ENCODE measurements at places on chromosomes 4 and X.

GRCh38 chr4:26884486-26884988 is 23.9 kb downstream of the STIM2 start:
- DNase-seq, result no peak

DNA sequence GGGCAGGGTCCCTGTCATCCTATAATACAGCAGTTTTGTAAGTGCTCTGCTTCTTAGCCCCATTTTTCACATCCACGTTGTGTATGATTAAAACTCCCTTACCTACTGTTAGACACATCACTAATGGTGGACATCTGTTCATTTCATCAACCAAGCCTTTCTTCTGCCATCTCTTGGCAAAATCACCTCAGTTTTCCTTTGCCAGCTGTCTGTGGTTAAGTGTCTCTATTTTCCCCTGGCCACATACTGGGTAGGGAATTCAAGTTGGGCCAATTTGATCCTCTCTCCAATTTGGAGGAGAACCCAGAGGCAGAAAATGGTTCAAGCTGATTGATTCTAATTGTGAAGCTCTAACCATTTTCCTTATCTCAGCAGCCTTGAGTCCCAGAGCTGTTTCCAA is 436.1 kb downstream of the PCDH7 start:
- DNase-seq, result no peak

GRCh38 chrX:71111141-71111843 is at the start of gene IL2RG:
Gene IL2RG (minus strand): TSS chrX:71111577. CDS start chrX:71111539, 38 bp downstream.
- DNase-seq, result no peak

DNA sequence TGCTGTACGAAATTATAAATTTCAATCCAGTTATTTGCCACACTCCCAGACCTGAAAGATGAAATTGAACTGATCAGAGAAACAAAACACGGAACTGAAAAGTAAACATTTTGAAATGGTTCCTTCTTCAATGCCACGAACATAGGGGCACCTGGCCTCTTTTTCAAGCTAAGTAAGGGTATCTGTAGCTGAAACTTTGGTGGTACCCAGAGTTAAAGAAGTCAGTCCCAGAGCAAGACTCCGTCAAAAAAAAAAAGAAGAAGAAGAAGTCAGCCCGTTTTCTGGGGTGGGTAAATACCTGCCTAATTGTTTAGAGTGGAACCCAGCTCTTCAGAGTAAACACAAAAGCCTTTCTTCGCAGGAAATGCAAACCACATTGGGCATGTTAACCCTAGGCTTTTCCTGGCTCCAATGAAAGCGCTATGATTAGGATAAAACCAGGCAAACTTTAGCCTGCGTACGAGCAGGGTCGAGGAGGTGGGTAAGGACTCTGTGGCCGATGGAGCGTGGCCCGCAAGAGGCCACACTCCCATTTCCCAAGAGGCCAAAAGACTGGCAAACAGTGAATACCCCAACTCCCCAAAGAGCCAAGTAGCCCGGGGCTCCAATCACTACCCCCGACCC is 1.3 kb downstream of the ANTXR2 start:
- DNase-seq, result no peak

- DNase-seq, result no peak
These were observed 326.4 kb downstream of the DCHS2 start for GRCh38 chr4:154164931-154165839.

- DNase-seq, result no peak
These were observed 83.4 kb downstream of the MSN start for GRCh38 chrX:65750674-65751469.

DNA sequence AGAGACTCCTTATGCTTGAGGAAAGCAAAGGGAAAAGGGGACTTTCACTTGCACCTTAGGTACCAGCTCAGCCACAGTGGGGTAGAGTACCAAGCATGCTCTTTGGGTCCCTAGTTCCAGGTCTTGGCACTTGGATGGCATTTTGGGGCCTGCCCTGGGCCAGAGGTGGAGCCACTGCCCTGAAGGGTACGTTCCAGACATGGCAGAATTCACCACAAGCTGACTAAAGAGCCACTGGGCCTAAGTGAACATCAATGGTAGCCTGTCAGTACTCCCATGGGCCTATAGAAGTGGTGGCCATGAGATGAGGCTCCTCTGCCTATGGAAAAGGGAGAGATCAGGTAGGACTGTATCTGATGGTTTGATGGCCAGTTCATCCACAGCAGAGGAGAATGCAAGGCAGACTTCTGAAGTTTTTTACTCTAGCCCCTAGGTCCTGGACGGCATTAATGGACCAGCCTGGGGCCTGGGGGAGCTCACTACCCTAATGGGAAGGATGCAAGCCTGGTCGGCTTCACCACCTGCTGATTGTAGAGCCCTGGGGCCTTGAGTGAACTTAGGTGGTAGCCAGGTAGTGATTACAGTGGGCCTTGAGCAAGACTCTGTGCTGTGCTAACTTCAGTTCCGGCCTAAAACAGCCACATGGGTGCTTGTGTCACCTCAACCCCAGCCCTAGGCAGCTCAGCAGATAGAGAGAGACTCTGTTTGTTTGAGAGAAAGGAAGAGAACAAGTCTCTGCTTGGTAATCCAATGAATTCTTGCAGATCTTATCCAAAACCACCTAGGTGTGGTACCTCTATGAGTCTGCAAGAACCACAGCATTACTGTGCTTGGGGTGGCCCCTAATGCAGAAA is 19.8 kb upstream of the HSFX4 start:
- DNase-seq, result no peak

- no peak for DNase-seq
These were observed 32.1 kb downstream of the UBE2K start for GRCh38 chr4:39730072-39730471.

- no peak for DNase-seq
These were observed 553 bp downstream of the SLC16A2 start for GRCh38 chrX:74421740-74422352.

DNA sequence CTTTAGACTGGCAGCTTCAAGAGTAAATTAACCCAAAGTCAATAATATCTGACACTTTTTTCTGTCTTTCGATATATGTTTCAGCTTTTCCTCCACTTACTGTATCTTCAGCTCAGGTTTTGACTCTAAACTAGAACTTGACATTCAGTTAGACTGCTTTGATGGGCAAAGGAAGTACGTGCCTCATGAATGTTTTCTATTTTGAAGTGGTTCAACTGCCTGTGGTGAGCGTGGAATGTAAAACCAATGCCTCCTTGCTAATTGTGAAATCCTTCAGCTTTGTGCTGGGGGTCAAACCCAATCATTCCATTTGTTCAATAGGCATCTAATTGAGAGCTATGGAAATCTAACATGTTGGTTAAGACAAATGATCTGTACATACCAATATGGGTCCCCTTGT is 857.0 kb upstream of the HTR2C start:
- no peak for DNase-seq

DNA sequence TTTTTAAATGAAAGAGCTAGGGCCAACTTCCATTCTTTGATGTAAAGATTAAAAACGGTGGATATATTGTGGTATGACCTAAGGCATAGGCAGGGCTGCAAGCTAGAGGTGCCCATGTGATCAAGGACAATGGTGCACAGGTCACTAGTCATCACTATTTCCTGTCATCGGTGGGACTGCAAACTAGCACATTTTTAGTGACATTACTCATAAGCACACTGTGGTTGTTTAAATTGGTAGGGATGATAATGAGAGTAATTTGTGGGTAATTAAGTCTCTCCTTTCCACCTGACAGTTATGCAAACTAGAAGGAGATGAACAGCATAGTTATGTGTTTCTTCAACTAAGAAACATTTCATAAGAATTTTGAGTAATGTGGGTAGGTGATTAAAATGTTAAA is 85.4 kb downstream of the GPRIN3 start:
- DNase-seq, result no peak

DNA sequence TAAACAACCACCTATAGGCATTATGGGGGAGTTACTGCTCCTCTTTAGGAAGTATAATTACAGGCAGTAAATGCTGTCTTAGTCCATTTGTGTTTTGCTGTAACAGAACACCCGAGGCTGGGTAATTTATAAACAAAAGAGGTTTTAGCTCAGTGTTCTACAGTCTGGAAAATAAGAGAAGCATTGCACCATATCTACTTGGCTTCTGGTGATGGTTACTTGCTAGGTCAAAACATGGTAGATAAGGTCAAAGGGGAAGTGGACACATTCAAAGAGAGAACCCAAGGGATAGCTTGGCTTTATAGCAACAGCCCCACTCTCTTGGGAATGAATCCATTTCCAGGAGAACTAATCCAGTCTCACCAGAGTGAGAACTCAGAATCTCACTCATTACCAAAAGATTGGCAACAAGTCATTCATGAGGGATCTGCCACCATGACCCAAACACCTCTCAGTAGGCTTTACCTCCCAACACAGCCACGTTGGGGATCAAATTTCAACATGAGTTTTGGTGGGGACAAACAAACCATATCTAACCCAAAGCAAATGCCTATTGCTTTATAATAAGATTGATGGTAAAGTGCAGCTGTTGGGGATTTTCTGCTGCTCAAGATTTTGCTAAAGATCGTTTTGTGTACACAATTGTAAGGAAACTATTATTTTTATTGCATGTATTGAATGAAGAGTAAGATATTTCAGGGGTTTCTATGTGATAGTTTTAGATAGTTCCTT is 32.6 kb downstream of the STAG2 start:
- DNase-seq, result peak; percentile 53

DNA sequence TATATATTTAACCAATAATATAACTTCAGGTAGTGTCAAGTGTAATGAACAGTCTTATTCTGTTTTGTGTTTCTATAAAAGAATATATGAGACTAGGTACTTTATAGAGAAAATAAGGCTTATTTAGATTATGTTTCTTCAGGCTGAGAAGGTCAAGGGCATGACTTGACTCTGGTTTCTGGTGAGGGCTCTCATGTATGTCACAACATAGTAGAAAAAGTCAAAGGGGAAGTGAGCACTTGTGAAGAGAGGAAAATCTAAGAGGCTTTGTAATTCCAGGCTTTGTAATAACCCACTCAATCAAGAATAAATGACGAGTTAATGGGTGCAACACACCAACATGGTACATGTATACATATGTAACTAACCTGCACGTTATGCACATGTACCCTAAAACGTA is 27.6 kb downstream of the PRR32 start:
- DNase-seq, result no peak

GRCh38 chr4:5082376-5082775 is 31.1 kb downstream of the STK32B start:
- DNase-seq, result no peak

DNA sequence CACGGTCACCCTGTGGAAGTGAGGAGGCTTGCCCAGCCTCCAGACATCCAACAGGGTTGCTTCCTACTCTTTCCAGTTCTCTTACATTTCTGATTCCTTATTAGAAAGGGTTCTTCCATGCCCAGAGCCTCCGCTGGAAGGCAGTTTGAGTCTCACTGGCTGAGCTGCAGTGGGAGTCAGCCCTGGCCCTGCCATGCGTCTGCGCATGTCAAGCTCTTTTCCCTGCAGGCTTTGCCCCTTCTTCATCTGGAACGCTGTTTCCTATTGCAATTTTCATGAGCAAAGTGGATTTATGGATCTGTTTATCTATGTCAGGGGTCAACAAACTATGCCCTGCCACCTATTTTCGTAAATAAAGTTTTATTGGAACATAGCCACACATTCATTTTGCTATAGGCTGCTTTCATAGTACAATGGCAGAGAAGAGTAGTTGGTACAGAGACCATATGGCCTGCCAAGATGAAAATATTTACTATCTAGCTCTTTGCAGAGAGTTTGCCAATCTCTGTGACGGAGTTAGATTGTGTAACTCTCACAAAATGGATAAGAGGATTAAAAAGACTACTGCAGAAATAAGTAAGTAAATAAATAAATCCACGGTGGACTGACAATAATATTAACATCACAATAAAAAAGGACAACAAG is 3.9 kb upstream of the CHRNA9 start:
- peak; percentile 59 for DNase-seq

- DNase-seq, result no peak
These were observed 375.6 kb upstream of the SMIM31 start for GRCh38 chr4:164378361-164378760.

GRCh38 chr4:69970071-69970470 is 4.5 kb upstream of the CSN2 start:
- DNase-seq, result no peak

DNA sequence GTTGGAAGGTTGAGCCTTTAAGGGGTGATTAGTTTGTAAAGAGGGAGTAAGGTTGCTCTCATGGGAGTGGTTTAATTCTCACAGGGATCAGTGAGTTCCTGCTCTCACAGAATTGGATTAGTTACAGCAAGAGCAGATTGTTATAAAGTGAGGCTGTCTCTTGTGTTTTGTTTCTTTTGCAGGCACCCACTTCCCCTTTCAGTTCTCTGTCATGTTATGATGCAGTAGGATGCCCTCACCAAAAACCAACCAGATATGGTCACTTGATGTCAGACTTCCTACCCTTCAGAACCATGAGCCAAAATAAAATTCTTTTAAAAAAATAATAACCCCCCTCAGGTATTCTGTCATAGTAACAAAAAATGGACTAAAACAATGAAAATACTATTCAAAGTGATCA is 19.9 kb upstream of the IGSF1 start:
- no peak for DNase-seq

DNA sequence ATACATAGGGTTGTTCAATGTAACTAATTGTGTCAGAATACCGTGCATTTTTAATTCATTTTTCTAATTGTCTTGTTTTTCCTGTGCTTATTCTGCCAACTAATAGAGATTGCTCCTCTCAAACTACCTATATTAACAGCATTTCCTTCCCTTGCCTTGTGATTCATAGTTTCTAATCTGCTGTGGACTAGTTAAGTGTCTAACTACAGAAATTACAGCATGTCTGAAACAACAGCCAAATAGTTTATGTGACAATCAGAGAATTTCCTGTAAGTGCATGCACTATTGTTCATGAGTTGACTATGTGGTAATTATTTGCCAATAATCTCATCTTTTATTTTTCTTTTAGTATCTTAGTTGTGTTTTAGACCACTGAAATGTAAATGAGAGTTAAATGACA is 4.1 kb upstream of the SEC24B start:
- DNase-seq, result no peak

- DNase-seq, result no peak
These were observed 37.4 kb downstream of the SCD5 start for GRCh38 chr4:82761229-82761628.

GRCh38 chrX:133859860-133860259 is 125.5 kb downstream of the GPC3 start:
- no peak for DNase-seq

DNA sequence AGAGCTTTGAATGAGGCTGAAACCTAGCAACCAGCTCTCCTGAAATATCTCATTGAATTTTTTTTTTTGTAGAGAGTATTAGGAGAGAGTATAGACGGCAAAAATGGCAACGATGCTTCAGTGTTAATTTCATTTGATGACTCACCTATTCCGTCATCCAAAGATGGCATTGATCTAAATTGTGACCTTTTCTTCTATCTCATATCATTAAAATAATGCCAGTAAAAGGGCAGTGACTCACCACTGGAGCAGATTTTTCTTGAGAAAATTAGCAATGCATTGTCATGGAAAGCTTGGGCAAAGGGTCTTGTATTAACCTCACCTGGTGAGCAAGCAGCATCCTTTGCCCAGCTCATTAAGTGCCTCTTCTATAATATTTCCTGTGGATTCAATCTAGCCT is 19.6 kb downstream of the VMA21 start:
- DNase-seq, result no peak

DNA sequence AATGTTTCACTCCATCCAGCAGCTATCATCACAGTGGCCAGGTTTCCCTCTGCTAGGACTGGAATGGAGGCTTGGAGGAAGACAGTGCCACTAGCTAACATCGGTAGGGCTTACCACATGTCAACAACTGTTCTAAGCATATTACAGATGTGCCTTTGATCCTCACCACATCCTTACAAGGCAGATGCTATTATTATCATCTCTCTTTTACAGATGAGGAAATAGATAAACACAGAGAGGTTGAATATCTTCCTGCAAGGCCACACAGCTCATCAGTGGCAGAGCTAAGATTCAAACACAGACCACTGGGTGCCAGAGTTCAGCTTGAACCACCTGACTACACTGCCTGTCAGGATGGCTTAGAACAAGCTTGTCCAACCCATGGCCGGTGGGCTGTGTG is 47.4 kb downstream of the MAMLD1 start:
- DNase-seq, result no peak

All from A673 (cell line).